ENCODE measurements at places on chromosomes 1 and 21.

DNA sequence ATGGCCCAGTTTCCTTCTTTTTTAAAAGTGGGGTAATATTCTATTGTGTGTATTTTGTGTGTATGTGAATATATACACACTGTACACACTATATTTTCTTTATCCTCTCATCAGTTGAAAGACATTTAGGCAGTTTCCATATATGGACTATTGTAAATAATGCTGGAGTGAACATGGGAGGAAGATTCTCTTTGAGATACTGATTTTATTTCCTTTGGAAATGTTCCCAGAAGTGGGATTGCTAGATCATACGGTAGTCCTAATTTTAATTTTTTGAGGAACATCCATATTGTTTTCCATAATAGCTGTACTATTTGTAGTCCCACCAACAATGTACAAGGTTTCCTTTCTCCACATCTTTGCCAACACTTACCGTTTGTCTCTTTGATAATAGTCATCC is 51.0 kb downstream of the F3 start:
- no peak for DNase-seq

DNA sequence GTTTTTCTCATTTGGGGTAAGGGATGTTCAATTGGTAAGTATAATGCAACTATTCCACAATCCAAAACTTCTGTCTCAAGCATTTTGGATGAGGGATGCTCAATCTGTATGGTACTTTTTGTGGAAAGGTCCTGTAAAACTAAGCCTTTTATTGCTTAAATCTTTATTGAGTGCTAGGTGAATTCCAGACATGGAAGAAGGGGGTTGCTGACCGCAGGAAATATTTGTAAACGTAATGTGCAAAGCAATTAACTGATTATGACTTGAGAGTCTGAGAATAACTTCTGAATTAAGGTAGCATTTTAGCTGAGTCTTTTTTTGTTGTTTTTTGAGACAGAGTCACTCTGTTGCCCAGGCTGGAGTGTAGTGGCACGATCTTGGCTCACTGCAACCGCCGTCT is 3.1 kb downstream of the AKIRIN1 start:
- no peak for DNase-seq

DNA sequence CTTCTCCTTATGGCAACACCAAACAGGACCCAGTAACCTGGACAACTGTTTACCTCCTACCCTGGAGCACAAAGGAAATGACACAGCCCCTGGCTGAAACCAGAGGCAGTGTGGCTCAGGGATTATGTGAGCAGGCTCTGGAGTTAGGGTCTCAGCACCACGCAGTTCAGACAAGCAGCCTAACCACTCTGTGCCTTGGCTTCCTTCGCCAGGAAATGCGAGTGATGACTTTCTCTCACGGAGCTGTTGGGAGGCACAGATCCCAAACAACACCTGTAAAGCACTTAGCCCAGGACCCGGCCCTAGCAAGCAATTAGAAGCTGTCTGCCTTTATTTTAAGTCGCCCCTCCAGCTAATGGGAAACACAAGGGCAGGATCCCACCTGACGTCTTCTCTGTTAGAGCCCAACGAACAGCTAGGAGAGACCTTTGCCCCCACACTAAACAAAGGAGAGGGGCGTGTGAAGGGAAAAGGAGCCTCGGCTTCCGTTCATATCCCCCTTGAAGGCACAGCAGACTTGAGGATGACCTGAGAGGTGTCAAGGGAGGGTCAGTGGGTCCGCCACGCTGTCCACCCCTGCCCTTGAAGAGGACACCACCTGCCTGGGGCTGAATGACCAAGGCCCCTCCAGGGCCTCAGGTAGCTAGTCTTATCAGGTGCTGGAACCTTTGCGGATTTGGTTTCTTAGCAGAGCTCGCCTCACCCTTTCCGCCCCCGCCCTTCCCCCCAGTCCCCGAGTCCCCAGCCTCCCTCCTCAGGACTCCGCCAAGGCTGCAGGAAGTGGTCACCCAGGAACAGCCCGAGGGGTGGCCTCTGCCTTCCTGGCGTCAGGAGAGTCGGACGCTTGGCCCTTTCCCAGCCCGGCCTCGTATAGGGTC is 860 bp downstream of the TMEM63A start:
- no peak for DNase-seq

DNA sequence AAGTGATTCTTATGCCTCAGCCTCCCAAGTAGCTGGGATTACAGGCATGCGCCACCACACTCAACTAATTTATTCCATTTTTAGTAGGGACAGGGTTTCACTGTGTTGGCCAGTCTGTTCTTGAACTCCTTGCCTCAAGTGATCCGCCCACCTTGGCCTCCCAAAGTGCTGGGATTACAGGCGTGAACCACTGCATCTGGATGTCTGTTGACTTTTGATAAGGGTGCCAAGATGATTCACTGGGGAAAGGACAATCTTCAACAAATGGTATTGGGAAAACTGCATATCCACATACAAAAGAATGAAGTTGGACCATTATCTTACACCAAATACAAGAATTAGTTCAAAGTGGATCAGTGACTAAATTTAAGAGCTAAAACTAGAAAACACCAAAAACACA is 19.8 kb downstream of the RO60 start:
- DNase-seq, result no peak

DNA sequence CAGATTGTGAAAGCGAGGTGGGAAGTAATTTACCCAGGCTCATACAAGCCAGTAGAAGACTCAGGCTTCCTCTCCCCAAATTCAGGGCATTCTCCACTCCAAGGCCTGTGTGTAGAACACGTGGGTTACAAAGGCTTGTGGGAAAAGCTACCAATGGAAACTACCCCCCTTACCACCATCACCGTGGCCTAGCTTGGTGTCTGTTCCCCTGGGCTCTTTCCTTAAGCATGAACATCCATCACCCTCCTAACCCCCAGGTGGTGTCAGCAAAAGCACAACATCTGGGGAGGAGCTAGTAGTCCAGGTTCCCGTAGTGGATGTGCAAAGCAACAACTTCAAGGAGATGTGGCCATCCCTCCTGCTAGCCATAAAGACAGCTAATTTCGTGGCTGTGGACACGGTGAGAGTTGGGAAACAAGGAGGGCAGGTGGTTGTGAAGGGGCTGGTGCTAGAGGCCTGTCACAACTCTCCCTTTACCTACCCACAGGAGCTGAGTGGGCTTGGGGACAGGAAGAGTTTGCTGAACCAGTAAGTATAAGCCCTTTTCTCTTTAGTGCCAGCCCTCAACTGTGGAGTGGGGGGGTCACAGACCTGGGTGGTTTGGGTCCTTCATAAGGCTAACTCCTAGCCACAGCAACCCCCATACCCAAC is 701 bp upstream of the MUTYH start:
- no peak for DNase-seq

- DNase-seq, result no peak
Observed at GRCh38 chr1:87852410-87853161, 523.9 kb downstream of the LMO4 start.
